ENCODE measurements at places on chromosomes 3 and 15. TPM values are rescaled to one million over a fixed set of nuclear protein-coding genes. Genes with fewer than 3 reads are reported as not detected.

MYZAP gene
- total RNA-seq: 1.3 TPM

CLDN18 gene
- total RNA-seq: not detected

MAP1A gene
- 0.76 TPM for total RNA-seq

ABI3BP gene
- 1.5 TPM for total RNA-seq

FAM81A gene
- 10.7 TPM for total RNA-seq

MAP6D1 gene
- 7.2 TPM for total RNA-seq

UNC45A gene
- 53.6 TPM for total RNA-seq

TMEM44 gene
- total RNA-seq: 11.4 TPM

SLC24A5 gene
- not detected for total RNA-seq

ALDH1L1 gene
- 0.30 TPM for total RNA-seq

CTDSPL gene
- total RNA-seq: 16.4 TPM

APBA2 gene
- 18.8 TPM for total RNA-seq

CFAP92 gene
- not detected for total RNA-seq

GPD1L gene
- 18.5 TPM for total RNA-seq

ZCWPW2 gene
- 0.25 TPM for total RNA-seq

RAD51 gene
- total RNA-seq: 20.1 TPM

PPP1R14D gene
- not detected for total RNA-seq

INO80 gene
- total RNA-seq: 12.2 TPM

ALDH1A2 gene
- 1.1 TPM for total RNA-seq

GOLGA8J gene
- not detected for total RNA-seq

CHRD gene
- 0.35 TPM for total RNA-seq

DNAH12 gene
- total RNA-seq: 0.09 TPM

RPP14 gene
- total RNA-seq: 10.2 TPM

Data from A549 treated with Hydrocortisone at 1 μM for 4 hours (cell line).